Type B pancreatic cell (in vitro differentiated cells): ENCODE measurements at places on chromosomes 12 and 14.

DNA sequence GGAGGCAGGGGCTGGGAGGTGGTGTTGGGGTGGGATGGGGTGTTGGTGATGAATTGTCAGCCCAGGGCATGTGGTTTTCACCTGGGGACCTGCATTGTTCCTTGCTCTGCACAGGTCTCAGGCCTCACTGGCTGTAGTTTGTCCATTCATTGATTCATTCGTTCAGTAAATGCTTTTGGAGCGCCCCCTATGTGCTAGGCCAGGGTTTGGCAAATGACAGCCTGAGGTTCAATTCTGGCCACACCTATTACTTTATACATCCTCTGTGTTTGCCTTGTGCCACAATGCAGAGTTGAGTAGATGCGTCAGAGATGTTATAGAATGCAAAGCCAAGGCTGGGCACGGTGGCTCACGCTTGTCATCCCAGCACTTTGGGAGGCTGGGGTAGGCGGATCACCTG is 4.7 kb downstream of the ADCK1 start:
- DNase-seq = no peak

GRCh38 chr14:56216626-56217379 is 98.6 kb downstream of the PELI2 start:
- no peak for DNase-seq

DNA sequence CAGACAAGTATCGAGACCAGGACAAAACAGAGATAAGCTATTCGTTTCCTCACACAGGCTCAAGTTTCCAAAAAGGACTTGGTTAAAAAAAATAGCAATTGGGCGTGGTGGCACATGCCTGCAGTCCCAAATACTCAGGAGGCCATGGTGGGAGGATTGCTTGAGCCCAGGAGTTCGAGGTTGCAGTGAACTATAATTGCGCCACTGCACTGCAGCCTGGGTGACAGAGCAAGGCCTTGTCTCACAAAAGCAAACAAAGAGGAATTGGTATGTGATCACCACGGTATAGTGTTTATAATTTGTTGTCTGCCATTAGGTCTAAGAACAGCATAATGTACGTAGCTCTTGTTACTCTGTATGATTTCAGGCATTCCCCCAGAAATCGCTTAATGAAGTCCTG is 175.3 kb downstream of the DERA start:
- no peak for DNase-seq

DNA sequence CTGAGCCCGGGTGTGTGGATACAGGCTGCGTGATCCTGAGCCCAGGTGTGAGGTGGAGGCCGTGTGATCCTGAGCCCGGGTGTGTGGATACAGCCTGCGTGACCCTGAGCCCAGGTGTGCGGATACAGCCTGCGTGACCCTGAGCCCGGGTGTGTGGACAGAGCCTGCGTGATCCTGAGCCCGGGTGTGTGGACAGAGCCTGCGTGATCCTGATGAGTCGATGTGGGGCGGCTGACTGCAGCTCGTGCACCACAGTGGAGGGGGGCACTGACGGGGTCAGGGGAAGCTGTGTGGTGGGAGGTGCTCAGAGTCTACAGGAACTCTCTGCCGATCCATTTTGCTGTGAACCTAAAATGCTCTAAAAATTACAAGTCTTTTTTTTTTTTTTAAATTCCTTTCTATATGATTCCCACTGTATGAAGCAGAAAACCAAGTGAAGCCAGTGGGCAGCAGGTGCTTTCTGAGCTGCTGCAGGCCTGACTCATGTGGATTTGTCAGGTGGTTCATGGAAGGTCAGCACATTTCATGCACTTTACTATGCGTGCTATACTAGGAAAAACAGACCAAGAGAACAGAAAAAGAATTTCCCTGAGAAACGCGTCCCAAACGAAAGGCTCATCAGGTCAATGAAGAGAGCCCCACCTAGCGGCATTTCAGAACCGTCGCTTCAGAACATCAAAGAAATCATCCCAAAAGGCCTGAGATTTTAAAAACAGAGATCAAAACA is 19.3 kb downstream of the BRF1 start:
- DNase-seq = no peak

- no peak for DNase-seq
Measured at GRCh38 chr12:115698257-115698656, 579.2 kb downstream of the MED13L start.

GRCh38 chr12:129696405-129696804 is 207.4 kb downstream of the TMEM132D start:
- no peak for DNase-seq

DNA sequence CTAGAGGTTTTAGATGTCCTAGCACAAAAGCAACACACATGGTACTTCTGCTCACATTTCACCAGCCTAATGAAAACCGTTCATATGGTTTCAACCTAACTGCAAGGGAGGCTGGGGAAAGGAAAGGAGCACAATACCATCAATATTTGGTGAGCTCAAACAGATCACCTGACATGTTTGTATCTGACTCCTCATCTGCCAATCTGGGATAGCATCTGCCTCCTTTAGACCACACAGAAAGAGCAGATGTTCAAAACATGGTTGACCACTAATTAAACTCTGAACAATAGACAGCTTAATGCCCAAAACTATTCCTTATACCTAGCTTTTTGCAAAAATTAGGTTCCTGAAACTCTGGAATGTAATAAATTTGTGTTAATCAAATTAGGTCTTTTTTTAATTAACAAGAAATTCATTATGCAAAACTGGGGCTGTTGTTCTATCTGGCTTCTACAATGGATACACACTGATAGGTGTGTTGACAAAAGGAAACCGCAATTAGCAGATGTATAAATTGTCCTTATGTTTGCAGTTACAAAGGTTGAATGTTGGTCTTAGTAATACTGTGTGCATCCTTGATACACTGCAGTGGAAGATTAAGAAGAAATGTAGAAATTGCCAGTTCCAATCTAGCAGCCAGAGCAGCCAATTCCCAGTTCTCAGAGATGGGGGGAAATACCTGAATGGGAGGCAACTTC is 89.3 kb downstream of the DUSP6 start:
- DNase-seq = no peak

DNA sequence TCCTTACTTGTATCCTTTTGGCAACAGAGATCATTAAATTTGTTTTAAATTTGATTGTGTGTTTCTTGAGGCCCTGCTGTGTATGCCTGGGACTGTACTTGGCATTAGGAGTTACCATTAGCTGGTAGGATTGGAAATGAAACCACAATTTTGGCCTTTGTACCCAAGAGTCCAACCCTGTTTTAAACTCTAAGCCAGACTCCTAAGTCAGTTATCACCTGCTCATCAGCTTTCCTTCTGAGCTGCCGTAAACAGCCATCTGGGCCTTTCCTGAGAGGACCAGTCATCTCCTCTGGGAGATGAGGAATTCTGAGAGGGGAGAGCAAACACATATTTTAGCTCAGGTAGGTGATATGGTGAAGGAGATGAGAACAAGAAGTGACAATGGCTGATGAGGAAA is 74.3 kb upstream of the SRSF5 start:
- DNase-seq = no peak

DNA sequence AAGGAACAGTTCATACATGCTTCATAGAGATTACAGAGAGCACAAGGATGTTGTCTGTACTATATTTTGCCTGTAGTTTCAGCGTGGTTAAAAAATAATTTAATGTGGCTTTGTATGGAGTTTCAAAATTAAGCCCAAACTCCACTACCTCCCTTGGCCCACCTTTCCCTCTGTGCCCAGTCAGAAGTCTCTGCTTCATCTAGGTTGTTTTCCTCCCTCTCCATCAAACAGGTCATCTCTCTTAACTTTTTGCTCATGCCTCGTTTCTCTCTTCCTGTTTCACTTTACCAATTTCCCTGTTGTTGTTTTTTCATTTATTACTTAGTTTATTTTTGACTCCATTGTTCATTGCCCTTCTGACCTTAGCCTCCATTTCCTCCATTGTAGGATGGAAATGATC is 94.9 kb upstream of the NEDD1 start:
- DNase-seq = no peak

DNA sequence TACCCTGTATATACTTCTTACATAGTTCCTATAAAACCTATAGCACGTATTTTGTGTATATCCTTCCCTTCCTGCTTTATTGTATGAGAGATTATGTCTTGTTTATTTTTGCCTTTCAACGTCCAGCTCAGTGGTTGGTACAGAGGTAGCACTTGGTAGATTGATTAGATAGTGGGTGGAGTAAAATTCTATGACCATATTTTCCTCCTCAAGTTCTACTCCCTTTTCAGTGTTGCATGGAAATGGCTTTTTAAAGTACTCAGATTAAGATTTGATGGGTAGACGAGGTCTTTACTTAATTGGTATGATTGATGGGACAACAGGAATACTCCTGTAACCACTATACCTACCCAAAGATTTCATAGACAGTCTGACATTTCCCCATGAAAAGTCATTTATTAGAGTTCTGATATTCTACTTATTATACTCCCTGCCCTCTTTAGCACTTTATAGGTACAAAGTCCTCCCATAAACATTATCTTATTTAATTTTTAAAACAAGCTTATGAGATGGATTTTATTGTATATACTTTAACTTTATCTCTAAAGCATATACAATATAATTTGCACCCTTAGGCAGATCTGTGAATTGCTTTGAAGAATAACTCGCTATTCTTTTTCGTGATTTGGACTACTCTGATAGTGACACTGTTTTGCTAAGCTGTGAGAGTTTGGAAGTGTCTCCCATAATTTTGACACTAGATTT is 348.0 kb downstream of the RAD51B start:
- no peak for DNase-seq

GRCh38 chr12:123889848-123890535 is 82.6 kb downstream of the CCDC92 start:
- DNase-seq = no peak

- no peak for DNase-seq
Measured at GRCh38 chr12:129610601-129611120, 293.2 kb downstream of the TMEM132D start.

GRCh38 chr14:41505491-41505890 is 101.2 kb upstream of the LRFN5 start:
- DNase-seq = no peak

DNA sequence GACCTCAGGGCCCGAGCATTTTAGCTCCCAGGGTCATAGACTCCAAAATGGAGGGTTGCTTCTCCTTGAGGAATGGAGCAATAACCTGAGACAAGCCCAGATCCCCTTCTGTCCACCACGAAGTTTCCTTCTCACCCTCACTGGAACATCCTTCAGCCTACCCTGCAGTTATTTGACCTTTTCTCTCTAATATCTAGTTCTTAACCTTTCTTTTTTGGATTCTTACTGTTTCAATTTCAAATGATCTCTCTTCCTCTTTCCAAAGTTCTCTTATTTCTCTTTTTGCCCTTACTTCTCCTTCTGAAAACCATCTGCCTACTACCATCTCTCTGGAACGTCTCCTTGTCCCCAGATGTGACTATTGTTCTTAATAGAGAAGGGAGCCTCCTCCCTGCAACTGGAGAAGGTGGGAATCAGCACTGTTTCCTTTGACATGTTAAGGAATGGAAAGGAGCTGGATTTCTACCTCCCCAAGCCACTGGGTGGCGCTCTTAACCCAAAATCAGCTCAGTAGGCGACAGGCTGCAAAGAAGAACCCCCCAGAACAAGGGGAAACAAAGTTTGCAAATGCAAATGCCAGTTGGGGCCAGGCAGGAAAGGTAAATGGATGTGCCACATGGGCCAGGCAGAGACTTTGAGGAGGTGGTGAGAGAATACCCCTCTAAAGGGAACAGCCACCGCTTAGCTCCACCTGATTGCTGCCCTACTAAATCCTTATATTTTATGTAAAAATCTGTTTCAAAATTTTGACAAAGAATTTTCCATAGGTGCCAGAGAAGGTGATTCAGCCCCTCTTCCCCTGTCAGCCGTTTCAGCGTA is 22.4 kb upstream of the PDE1B start:
- DNase-seq = no peak

DNA sequence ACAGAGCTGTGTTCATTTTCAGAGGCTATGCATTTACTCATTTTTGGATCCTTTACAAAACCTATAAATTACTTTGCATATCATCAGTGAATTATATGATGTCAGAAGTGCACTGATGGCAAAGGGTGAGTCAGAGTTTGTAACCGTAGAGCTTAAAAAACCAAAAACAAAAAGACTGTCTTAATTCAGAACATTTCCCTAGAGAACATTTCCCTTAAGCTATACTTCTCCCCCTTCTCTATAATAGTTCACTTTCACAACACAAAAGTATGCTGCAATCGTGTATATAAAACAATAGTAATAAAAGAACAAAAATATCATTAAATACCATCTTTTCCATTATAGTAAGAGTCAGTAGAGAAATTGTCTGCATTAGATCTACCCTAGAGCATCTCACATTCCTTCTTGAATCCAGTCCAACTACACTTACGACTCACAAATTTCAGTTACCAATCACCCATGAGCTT is 934.9 kb downstream of the LRFN5 start:
- DNase-seq = no peak

DNA sequence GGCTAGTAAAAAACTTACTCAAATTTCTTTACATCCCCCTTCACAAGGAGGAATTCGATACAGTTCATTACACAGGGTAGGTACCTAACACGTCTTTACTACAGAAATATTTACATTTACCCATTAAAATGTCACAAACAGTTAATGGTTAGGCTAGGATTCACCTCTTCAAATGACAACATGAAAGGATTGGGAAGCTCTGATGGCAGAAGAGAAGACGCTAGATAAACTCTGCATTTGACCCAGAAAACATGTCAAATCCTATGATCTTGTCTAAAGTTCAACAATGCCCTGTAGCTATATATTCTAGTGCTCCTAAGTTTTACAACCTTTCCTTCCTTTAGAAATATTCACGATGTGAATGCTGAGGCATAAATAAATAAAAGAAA is 64.8 kb downstream of the DENND5B start:
- no peak for DNase-seq
